Activated T-cell treated with anti-CD3 and anti-CD28 coated beads, Interleukin-2, amount 50 U/mL, for 24 hours (primary cell): ENCODE measurements at places on chromosomes 3 and 15.

GRCh38 chr3:127750226-127751031 lies 71.9 kb downstream of the MGLL start:
- no peak for DNase-seq

GRCh38 chr3:29771602-29772001 lies 490.7 kb downstream of the RBMS3 start:
- DNase-seq: no peak

GRCh38 chr3:124453189-124453588 lies 277.1 kb upstream of the UMPS start:
- no peak for DNase-seq

- DNase-seq: no peak
These were observed 39.0 kb downstream of the IL12A start for GRCh38 chr3:160027541-160028195.

GRCh38 chr15:65099336-65099735 lies 15.7 kb downstream of the UBAP1L start:
- DNase-seq: no peak

GRCh38 chr3:4320096-4320911 lies 17.1 kb downstream of the SETMAR start:
- no peak for DNase-seq

DNA sequence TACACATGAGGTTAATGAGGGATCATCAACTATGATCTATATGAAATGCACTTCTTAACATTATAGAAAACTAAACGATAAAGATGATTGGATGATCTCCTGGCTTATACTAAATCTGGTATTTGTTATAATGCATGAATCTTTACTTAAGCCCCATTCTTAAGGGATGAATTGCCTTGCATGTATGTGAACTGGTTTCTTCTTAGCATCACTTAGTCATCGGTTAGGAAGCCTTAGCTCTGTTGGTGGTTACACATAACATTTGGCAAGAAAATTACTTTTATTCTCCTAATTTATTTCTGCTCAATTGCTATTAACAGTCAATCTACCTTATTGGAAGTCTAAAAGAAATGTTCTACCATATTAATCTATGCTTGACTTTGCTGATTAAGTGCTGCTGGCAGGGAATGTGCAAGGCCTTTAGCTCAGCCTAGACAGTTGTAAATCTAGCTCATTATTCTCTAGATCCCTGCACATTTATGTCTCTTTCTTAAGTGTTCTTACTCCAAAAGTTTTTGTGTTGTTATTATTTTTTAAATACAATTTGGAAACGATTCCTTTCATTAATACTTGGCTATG lies 356.0 kb downstream of the ZPLD1 start:
- no peak for DNase-seq

GRCh38 chr15:99711625-99712024 lies 21.6 kb downstream of the LYSMD4 start:
- DNase-seq: no peak
